ENCODE measurements at places on chromosomes 6 and 20.

- DNase-seq: no peak
These were observed 10.6 kb downstream of the NOL4L start for GRCh38 chr20:32574296-32575226.

DNA sequence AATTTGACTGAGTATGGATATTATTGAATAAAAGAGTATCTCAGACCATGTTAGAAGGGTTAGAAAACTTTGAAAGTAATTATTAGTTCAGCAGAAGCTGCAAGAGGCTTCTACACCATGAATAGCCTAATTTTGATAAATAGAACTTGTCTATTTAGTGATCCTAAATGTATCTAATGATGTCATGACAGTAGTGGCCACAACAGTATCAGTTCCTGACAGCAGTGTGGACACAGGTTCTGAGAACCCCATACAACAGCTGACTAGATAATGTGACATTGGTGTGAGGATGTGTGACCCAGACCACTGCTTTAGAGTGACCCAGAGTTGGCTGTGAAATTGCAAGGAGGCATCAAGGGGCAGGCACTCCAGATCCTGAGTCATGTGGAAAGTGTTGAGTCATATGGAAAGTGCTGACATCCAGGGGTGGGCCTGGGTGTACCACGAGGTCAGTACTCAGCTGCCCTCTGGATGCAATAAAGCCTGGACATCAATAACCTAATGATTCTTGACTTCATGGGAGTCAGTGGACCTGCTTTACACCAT is 754.7 kb downstream of the DHX35 start:
- no peak for DNase-seq

DNA sequence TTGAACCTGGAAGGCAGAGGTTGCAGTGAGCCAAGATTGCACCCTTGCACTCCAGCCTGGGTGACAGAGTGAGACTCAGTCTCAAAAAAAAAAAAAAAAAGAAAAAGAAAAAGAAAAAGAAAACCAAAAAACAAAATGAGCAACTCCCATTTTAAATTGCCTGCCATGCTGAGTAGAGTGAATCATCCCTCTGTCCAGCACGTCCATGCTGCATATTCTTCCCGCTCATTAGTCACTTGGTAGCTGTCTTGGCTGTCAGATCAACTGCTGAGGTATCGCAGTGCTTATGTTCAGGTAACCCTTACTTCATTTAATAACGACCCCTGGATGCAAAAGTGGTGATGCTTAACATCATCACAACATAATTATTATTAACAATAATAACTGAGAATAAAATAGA is 72.6 kb upstream of the RNF24 start:
- no peak for DNase-seq

DNA sequence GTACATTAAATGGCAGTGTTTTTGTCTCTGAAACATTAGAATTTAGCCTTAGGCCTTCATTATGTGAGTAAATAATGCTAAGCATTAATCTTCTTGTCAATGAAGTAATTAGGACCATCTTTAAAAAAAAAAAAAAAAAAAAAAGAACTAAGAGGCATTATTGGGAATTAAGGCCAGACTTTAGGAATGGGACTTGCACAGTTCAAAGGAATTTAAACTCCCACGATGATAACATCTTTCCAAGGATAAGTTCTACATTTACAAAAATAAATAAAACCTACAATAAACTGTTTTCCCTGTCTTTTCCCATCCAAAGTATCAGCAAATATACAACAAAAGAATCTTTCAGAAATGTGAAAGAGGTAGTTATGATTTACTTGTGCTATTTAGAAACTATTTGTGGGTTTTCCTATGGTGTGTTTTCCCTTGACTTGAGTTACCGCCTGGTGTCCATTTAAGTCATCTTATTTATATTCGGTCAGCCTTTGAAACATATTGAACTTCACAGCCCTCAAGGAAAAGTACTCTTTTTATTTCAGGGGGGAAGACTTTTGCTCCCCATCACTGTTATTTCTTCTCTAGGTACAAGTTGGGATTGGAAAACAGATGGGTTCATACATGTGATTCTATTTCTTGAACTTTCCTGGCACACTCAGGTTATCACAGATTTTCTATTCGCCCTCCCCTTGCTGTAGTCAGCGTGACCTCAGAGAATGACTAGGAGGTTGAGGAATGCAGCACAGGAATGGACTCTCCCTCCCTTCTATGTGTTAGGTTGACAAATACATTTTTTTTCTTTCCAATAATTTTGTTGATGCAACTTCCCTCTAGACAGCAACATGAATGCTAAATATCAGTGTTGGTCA is 13.6 kb downstream of the STMND1 start:
- DNase-seq: no peak

- peak; percentile 25 for DNase-seq
These were observed 148.7 kb downstream of the PRL start for GRCh38 chr6:22147921-22148776.

GRCh38 chr6:18432180-18432579 is 45.0 kb downstream of the RNF144B start:
- DNase-seq: no peak

GRCh38 chr6:156822747-156823206 is 45.6 kb downstream of the ARID1B start:
- DNase-seq: no peak

DNA sequence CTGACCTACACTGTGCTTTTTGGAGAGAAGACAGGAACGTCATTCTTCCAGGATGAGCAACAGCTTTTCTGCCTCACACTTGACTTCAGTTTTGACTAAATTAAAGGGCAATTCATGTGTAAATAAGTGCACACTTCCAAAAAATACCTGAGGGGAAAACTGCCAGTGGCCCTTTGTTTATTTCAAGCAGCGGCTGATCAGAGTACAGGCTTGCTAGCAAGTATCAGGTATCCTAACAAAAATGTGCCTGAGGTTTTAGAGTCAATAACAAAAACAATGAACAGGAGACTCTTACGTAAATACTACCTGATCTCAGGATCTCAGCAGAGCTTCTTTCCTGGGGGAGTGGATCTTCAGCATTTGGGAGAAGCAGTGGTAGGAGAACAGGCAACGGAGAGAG is 12.4 kb downstream of the LY86 start:
- no peak for DNase-seq

DNA sequence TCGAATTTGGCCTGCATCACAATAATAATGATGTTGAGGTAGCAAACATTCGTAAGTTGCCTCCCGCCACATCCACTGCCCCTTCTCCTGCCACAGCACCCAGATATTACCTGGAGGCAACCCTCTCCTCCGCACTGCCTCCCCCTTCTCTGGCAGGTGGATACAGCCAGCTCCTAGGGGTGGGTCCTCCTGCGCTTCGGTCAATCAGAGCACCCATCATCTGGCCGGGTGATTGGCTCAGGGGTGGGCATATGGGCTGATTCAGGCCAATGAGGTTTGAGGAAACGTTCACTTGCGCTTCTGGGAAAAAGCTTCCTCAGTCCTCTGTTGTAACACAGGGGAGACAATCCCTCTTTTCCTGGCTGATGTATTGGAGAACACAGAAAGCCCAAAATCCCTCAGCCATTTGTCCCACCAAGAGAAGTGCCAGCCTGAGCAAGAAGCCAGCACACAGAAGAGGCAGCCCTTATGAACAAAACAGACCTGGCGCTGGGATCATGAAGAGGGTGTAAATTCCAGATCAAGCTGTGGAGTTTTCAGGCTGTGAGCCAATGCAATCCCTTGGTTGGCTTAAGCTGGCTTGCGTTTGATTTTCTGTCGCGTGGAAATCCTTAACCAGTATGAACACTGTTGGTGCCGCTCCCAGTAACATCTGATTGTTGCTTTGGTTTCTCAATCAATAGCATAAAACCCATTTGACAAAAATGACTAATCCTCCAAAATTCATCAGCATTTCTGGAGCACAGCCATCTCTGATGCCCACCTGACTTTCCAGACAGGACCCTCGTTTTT is 82.2 kb downstream of the PRDM1 start:
- DNase-seq: no peak

DNA sequence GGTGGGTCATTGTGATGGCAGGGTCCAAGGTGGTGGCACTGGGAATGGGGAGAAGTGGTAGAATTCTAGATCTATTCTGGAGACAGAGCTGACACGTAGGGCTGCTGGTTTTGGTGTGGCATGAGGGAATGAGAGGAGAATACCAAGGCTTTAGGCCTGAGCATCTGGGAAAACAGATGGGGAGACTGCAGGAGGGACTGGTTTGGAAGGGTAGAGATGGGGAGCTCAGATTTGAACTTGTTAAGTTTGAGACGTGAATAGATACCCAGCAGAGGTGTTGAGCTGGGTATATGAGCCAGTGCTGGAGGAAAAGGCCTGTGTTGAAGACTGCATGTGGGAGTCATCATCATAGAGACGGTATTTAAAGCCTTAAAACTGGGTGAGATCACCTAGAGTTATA is 17.5 kb downstream of the TRMT6 start:
- no peak for DNase-seq

- DNase-seq: no peak
These were observed 27.8 kb downstream of the PRPH2 start for GRCh38 chr6:42694586-42694985.

DNA sequence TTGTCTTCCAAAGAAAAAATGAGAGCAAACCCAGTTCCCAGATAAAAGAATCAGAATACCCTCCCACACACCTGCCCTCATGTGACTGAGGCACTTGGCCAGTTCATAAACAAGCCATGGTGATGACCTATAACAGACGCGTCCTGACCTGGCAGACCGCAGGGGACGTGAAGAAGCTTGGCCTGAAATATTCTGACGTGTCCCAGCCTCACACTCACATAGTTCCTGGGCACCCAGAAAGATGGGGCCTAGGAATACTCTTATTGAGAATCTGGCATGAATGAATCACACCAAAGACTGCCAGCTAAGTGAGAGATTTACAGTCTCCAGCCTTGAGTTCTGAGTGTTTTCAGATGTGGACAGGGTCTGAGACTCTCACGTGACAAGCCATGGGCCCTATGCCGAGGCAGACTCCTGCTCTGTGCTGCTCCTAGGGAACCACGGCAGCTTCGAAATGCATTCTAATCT is 17.2 kb upstream of the MAP3K4 start:
- DNase-seq: no peak

- DNase-seq: no peak
These were observed 8.2 kb downstream of the TAB2 start for GRCh38 chr6:149325648-149326236.

DNA sequence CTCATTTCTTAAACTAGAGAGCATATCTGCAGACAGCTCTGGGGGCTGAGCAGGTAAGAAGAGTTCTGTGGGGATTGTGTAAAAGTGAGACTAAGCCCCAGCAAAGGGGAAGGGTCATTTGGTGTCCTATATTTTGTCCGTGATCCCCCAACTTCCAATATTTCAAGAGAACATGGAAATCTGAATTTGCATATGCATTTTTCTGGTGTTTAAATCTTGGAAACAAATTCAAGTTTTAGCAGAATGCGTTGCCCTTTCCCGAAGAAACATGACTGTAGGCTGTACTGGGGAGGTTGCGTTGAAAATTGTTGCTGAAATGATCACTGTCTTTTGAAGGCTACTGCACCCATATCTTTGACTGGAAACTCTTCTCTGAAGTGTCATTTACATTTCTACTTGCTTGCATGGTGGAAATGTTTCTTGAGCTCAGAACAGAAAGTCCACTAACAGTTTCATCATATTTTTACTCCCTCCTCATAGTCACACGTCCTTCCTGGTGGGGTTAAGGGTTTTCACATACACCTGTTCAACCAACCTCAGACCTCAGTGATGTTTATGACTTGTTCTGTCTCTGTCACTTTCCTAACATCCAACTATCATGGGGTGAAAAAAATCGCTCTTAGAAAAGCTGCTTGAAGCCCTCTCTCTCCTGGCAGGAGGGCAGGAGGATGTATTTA is 140.3 kb downstream of the BCAS1 start:
- no peak for DNase-seq

- no peak for DNase-seq
These were observed 158.7 kb upstream of the SLC22A16 start for GRCh38 chr6:110635096-110635495.

DNA sequence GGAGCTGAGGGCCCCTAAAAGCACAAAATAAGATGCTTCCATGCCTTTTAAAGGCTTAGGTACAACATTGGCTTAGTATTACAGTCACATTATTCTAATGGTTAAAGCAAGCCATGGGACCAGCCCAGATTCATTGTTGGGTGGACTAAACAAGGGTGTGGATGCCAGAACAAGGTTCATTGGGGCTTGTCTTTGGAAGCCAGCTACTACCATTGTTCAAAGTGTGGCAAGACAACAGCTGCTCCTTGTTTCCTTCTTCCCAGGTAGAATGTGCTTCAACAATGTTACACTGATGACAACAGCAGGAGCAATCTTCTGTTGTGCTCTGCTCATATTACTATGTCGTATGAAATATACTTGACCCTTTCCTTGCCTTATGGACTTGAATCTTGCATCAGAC is 261.5 kb downstream of the TBC1D7 start:
- no peak for DNase-seq

Measured in hippocampal formation (tissue), 2 donors.